Stimulated activated CD8-positive, alpha-beta memory T cell treated with anti-CD3 and anti-CD28 coated beads, Interleukin-4, amount 100 ng/mL, for 1 hour (primary cell): ENCODE measurements at places on chromosomes 3 and 15.

GRCh38 chr15:27249760-27250109 is 278.8 kb downstream of the GABRG3 start:
- DNase-seq = no peak

DNA sequence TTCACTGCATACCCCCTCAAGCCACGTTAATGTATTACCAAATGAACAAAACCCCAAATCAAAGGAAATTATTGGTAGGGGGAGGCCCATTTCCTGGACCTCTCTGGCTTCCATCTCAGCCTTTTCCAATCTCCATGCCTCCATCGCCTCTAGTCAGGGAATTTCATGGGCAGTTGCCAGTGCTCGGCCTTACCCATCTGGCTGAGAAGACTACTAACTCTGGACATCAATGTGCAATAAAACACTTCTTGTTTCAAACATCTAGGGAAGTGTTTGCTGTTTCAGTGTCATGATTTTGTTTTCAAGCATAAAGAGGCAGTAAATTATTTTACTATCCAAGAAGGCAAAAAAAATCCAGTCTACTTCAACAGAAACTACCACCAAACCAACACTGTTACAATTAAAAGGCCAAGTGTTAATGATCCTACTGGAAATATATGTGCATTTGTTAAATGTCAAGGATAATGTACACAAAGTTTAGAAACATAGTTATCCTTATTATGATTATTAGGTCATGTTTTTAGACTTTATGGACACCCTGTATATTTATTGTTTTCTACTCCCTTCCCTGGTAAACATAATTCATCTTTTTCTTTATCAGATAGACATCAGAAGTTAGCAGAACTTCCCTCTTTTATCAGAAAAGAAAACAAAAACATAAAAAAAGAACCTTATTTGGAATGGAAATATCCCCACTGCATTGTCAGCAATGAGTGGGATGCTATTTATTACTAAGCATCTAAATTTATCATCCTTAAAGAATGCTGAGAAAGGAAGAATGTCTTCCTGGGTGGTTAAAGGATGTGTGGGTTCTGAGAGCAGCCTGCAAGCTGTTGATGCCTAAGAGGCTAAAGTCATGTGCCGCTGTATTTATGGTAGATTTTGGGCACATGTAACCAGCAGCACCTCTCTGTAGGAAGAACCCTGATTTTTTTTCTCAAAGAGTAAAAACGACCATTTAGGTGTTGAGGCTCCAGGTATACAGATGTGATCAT is 15.2 kb downstream of the LDHAL6B start:
- DNase-seq = no peak

GRCh38 chr15:59042041-59042440 is 54.6 kb downstream of the RNF111 start:
- DNase-seq = no peak

- no peak for DNase-seq
Measured at GRCh38 chr3:58492494-58492905, 604 bp downstream of the KCTD6 start.

- no peak for DNase-seq
Measured at GRCh38 chr3:127324913-127325628, 37.2 kb upstream of the PRR20G start.

GRCh38 chr3:17847156-17847555 is 104.7 kb upstream of the TBC1D5 start:
- no peak for DNase-seq

GRCh38 chr3:170485696-170486095 is 67.0 kb downstream of the CLDN11 start:
- no peak for DNase-seq

DNA sequence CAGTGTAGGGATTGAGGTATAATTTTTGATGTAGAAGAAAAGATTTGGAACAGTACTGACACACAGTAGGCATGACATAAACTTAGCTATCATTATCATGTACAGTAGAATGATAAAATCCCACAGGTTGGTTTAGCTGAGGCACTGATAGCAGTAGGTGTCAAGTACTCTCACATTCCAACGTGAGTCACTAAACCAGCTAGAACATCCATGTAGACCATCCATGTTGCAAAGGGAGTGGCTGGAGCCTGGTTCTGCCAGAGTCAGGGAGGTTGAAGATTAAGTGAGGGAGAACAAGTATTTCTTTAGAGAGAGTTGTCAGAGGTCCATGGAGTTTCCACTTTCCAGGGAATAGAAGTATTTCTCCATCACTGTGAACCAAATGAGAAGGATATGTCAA is 157.2 kb upstream of the TMEM108 start:
- DNase-seq = no peak

- no peak for DNase-seq
Measured at GRCh38 chr15:91611561-91612323, 241.8 kb upstream of the SLCO3A1 start.

- DNase-seq = no peak
Measured at GRCh38 chr3:181909241-181909640, 197.5 kb downstream of the SOX2 start.

GRCh38 chr3:36796881-36797280 is 32.5 kb upstream of the DCLK3 start:
- no peak for DNase-seq

DNA sequence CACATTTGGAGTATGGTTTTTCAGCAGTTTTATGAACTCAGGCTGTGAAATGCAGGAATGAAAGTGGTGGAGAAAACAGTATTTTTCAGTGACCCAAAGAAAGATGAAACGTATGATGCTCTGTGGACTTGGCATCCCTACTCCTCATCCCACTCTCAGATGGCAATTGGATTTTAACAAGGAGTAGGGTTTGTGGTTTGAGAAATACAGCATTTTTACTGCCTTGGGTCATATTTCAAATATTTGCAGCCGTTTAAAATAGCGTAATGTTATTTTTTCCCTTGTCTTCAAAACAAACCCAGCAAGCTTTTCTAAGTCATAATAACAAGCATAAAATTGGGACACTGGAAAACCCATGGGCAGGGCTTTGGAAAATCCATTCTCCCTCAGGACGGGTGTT is 117.2 kb upstream of the LRIG1 start:
- no peak for DNase-seq

- no peak for DNase-seq
Measured at GRCh38 chr3:14823393-14823792, 4.6 kb downstream of the FGD5 start.

GRCh38 chr3:13520326-13520880 is 28.5 kb upstream of the FBLN2 start:
- DNase-seq = no peak

DNA sequence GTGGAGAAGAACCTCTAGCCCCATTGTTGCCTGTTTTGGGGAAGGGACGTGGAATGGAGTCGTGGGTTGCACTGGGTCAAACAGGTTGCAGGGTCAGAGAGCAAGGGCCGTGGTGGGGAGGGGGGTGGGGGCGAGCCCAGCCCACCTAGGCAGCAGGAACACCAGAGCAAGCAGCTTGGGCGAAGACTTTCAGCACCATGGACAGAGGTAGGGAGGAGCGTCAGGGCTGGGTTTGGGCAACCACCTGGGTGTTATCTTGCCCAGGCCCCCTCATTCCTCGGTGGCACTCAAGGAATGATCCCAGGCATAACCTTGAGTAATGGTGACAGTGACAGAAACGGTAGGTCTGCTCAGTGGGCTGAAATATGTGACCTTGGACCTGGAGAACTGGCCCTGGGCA is 45.9 kb upstream of the TMEM115 start:
- DNase-seq = no peak

- no peak for DNase-seq
Measured at GRCh38 chr15:40098489-40099261, 10.0 kb downstream of the BMF start.

DNA sequence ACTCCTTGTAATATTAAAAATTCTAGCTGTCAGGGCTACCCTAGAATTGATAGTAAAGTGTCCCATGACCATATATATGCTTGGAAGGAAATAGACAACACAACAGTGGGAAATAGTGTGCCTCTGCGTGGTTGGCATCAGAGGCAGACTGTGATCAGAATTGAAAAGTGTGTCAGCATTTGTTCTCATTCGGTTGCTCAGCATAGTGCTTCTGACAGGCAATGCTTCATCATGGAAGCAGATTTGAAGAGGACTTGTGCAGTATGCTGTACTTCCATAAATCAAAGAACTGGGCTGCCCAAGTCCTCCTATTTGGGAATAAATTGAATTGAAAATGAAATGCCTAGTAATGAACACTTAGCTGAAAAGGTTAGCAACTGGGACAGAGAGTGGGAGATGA is 435.7 kb downstream of the DIPK2A start:
- DNase-seq = no peak

DNA sequence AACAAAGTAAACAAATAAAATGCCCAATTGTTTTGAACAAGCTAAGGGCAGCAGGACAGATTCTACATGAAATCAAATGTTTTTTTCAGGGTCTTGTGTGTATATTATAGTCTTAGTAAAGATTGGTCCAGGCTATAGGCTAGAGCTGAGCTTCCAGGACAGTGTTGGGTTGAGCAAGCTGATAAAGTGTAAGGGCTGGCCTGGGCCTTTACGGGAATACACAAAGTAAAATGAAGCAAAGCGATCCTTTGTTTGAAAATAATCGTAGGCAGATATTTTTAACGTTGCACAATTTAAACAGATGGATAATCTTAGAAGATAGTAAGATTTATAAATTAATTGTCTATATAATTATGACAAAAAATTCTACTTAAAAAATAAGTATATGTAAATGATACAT is 1204.6 kb downstream of the OTOL1 start:
- DNase-seq = no peak

DNA sequence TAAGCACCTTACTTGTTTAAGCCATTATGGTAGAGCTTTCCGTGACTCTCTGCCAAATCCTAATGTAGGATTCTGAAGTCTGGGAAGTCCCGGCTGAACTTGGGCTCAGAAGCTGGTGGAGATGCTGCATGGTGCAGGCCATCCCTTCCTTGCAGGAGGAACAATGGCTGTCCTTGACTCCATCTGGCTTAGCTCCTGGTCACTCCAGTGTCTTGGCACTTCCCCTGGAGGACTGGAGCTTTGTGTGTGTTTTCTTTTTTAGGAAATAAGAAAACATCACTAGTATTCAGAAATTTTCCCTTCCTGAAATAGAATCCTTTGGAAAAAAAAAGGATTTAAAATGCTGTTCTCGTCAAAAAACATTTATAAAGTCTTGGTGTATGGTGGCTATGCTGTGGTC is 209.3 kb upstream of the ROPN1 start:
- no peak for DNase-seq

DNA sequence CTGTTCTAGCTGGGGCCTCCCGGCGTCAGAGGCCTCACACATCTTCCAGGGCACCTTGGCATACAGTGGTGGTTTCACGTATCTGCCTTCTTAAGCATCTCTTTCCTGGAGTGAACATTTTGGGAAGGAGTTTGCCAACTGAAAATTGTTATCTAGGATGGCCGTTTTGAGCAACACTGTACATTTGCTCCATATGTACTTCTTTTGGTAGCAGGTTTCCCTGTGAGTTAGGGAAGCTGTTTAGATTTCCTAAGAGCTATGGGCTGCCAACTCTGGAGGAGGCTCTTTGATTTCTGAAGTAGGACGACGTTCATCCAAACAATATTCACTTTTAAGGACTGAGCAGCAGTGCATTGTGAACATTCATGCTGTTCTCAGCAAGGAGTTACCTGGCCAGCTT is 665.9 kb downstream of the SQOR start:
- DNase-seq = no peak

DNA sequence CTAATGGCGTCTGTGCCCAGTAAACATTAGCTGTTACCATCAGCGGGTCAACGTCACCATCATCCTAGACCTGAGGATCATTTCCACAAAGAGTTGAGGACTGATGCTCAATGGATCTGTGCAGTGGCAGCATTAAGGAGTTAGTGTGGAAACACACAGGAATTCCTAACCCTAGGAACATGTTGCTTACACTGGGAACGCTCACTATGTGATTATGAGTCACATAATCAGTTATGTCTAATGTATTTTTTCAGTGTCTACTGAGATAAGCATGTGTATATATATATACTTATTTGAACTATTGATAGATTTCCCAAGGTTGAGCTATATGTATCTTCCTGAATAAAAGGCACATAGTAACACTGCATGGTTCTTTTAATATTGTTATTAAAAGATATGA is 19.0 kb downstream of the ARNT2 start:
- no peak for DNase-seq

DNA sequence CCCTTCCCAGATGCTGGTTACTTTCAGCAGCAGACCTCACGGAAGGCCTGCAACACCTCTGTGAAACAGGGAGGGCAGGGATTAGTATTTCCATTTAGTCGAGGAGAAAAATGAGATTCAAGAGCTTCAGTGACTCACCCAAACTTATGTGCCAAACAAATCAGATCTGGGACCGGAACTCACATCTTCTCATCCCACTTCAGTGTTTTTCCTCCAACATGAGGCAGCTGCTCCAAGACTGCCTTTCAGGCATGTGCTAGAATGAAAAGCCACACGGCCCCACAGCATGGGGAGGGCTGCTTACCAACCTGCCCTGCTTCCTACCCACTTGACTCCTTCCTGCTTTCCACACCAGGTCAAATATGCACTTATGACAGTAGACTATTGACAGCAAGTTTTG is 129.4 kb upstream of the SLC24A5 start:
- DNase-seq = no peak

- DNase-seq = no peak
Measured at GRCh38 chr15:68464448-68465090, 32.6 kb upstream of the ITGA11 start.

GRCh38 chr15:27396521-27396920 is 425.5 kb downstream of the GABRG3 start:
- no peak for DNase-seq

DNA sequence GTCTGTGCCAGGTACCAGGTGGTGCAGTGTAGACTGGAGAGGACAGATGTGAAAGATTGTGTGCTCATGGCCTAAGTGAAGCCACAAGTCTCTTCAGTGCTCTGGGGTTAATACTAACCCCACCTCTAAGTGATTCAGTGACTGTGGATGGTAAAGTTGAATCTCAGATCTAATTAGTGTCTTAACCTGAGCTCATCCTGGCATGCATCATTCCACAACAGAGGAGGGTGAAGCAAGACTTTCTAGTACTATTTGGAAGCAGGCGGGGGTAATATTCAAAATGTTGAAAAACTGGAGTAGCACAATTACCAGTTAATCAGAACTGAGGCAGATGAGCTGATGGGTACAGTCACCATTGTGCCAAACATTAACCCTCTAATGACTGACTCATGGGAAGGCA is 2.8 kb upstream of the MESD start:
- no peak for DNase-seq

- DNase-seq = no peak
Measured at GRCh38 chr15:89395461-89395871, 60.8 kb upstream of the POLG start.

GRCh38 chr15:98586066-98586465 is 62.3 kb upstream of the IGF1R start:
- no peak for DNase-seq

DNA sequence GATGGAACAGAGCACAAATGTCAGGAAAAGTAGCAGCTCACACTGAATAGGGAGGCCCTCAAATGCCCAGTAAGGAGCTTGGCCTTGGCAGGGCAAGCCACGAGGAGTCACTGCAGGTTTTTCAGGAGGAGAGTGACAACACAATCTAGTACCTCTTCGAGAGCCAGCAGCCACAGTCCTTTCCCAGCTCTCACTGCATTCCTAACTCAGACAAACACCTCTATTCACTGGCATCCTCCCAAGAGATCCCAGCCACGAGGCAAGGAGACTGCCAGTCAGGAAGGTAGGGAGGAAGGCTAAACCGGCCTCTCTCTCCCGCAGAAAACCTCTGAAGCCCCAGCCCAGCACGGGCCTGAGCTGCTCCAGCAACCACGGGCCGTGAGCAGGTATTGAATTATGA is 146.0 kb upstream of the SMAD3 start:
- no peak for DNase-seq

- DNase-seq = no peak
Measured at GRCh38 chr15:42621996-42622925, 46.9 kb downstream of the STARD9 start.
